ENCODE measurements at places on chromosomes 6 and 20.

GRCh38 chr6:155980014-155980767 is 524.6 kb upstream of the NOX3 start:
- DNase-seq, result no peak

- DNase-seq, result no peak
These were observed 10.6 kb upstream of the SCGN start for GRCh38 chr6:25641377-25641776.

- DNase-seq, result no peak
These were observed 167.9 kb upstream of the STMND1 start for GRCh38 chr6:16933961-16934360.

GRCh38 chr6:138620630-138621029 is 121.3 kb upstream of the NHSL1 start:
- no peak for DNase-seq

DNA sequence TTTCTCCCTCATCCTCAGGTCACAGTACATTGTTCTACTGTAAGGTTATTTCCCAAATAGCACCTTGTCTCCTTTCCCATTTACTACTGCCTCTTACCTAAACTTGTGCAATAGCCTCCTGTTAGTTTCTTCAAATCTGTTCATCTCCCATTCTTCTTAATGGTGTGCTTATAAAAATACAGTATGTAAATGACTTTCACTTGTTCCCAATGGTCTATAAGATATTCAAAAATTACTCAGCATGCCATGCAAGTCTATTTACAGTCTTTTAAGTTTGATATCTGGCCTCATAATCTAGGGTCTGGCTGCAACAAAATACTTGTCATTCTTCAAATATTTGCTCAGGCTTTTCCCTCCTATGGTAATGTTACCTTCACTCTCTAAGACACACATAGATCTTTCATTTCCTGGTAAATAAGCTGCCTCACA is 31.5 kb upstream of the RHAG start:
- DNase-seq, result no peak

DNA sequence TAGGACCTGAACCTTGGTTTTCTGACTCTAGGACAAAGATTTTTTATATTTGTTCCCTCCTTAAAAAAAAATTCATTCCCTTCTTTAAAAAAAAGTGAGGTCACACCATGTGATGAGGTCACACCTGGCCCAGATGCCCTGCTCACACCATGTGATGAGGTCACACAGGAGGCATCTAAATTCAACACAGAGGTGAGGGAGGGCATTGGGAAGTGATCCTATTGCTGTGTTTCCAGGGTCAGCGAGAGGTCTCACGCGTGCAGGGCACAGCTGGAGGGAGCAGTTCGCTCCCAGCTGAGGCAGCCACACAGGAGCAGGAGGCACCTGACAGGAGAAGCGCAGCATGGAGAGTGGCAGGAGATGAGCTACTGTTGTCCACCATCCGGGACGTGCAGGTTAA is 92.5 kb downstream of the SLC22A23 start:
- DNase-seq, result no peak

DNA sequence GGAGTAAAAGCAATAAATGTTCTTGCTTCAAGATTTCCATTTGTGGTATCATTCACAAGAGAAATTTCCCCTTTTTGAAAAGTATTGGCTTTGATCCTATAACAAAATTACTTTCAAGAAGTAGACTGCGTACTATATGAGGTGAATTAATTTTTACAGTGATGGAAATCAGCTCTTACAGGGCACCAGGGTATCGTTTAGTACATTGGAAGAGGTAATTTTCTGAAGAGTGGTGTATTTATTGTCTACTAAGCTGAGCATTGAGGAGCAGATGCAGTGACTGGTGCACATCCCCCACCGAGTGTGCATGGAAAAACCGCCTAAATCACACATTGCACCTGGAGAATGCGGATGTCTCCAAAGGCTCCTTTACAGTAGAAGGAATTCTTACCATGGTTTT is 209.5 kb downstream of the SAMD5 start:
- no peak for DNase-seq
